Thymus (tissue), 14 donors: ENCODE measurements at places on chromosomes 5 and 9. TPM values are rescaled to one million over a fixed set of nuclear protein-coding genes. Genes with fewer than 3 reads are reported as not detected.

DNA sequence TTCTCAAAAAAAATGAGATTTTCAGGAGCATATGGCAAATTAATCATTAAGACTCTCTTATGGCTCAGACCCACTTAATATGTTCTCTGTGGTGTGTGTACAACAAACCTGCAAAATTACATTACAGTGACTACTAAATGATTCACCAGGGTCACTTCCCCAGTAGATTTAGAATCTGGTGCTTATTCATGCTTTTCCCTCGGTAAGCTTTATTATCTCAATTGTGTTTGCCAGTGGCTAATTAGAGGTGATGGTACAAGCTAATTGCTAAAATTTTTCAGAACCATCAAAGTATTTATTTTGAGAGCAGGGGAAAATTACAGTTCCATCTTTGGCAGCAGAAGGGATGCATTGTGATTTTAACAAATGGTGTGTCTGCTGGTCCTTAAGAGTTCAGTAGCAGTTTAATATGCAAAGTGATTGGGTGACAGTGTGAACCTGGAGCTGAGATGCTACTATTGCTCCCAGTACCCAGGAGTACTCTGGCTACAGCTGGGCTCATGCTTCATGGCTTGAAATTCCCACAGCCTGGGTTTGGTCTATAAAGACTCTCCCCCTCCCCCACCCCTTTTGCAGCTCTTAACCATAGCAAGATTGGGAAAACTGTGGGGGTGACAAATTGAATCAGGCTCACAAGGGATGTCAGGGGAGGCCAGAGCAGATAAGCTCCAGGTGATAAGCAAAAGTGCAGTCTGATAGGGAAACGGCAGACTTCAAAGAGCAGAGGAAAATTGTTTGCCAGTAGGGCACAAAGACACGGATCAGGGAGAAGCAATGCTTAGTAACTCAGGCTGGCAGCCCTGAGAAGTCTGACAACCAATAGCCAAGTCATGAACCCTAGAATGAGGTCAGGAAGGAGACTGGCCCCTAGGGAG is 92.8 kb upstream of the RAD23B start:
- no peaks in the 10 kb centered on the region for H3K4me1 ChIP-seq
- H3K4me3 ChIP-seq, result no peak overlapping the region
- H3K36me3 ChIP-seq, result no peaks in the 10 kb centered on the region

GRCh38 chr5:135481387-135481786 is 29.2 kb upstream of the TIFAB start:
- peaks cover 55% of the 10 kb centered on the region for H3K27me3 ChIP-seq
- no peak overlapping the region for H3K4me3 ChIP-seq
- no peaks in the 10 kb centered on the region for H3K36me3 ChIP-seq
- no peak for DNase-seq
- no peak overlapping the region for H3K27ac ChIP-seq
- H3K4me1 ChIP-seq, result no peaks in the 10 kb centered on the region

DNA sequence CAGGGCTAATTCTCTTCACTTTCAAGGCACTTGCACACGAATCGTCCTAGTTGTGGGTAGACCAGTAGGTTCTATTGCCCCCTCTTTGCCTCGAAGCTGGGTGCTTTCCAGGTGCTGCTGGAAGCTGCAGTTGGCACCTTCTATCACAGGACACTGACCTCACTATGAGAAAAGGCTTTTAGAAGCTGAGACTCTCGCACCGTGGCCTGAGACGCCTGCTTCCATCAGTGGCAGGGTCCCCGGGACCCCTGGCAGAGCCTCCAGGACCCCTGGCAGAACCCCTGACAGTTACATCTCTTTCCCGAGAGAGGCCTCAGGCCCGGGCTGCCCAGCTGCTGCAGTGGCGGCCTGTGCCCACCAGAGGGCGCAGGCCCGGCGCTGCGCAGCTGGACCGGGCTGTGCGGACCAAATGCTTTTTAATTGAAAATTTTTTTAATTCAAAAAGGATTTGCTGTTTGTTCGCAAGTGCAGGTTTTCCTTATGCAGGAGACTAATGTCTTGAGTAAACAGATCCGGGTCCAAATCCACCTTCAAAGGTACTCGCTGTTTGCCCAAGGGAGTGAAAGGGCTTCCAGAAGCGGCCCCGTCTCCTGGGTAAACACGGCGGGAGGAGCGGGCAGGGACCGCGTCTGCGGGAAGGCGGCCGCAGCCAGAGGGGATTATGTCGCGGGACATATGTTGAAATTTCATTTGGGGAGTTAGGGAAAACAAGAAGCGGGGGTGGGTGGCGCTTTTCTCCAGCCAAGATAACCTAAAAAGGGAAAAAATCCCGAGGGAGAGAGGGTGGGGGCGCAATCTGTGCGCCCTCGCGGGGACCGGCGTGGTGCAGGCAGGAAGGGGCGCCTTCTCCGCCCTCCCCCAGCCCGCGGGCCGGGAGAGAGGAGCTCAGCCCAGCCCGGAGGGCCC is 114.5 kb upstream of the LMX1B start:
- no peak for DNase-seq
- peak overlapping the region; percentile 7 for H3K4me3 ChIP-seq
- H3K4me1 ChIP-seq, result peaks cover 2% of the 10 kb centered on the region
- H3K36me3 ChIP-seq, result peaks cover 12% of the 10 kb centered on the region
- no peak overlapping the region for H3K27ac ChIP-seq

- H3K27me3 ChIP-seq, result no peaks in the 10 kb centered on the region
- H3K4me3 ChIP-seq, result no peak overlapping the region
- H3K4me1 ChIP-seq, result no peaks in the 10 kb centered on the region
- DNase-seq, result no peak
- no peak overlapping the region for H3K27ac ChIP-seq
Measured at GRCh38 chr5:121688781-121689180, 162.9 kb upstream of the FTMT start.

DNA sequence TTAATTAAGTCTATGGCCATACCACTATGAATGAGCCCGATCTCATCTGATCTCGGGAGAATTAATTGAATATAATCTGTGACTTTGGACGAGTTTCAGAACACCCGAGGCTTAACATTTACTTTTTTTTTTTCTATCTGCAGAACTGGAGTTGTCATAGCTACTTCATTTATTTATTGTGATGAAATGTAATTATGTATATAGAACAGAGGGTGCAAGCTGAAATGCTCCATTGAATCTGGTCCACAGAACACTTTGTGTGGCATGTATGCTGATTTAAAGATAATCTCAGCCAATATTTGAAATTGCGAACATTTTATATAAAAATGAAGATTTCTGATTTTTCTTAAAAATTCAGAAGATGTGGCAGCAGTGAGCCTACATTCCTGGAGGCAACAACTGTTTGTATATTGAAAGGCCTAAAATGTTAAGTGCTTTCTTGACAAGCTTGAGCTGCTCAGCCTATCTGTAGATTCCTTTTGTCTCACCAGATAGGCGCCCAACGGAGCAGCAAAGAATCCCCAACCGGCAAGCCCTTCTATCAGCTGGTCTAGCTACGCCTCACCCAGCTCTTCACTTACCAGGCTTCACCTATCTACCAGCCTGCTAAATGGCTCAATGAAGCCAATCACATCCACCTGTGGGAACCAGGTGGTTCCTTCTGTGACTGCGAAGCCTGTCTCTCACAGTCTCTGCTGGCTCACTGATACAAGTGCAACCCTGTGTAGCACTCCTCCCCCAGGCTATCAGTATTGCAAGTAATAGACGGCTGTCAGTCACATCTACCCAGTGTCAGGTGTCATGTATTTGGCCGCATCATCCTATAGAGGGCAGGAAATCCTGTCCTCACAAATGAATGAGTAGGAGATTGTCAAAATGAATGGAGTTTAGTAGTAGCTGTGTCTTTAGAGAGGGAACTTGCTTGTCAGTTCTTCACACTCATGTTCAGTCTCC is 170.6 kb upstream of the MRPS30 start:
- no peak overlapping the region for H3K4me3 ChIP-seq
- no peaks in the 10 kb centered on the region for H3K36me3 ChIP-seq
- H3K27ac ChIP-seq, result no peak overlapping the region
- DNase-seq, result no peak

GRCh38 chr5:122385808-122386207 is 73.8 kb downstream of the SNCAIP start:
- DNase-seq, result no peak
- no peaks in the 10 kb centered on the region for H3K36me3 ChIP-seq
- no peak overlapping the region for H3K4me3 ChIP-seq
- H3K4me1 ChIP-seq, result no peaks in the 10 kb centered on the region

- no peak overlapping the region for H3K4me3 ChIP-seq
- peaks cover 42% of the 10 kb centered on the region for H3K36me3 ChIP-seq
- DNase-seq, result no peak
- H3K27ac ChIP-seq, result no peak overlapping the region
Measured at GRCh38 chr5:180575571-180575970, 15.7 kb downstream of the SCGB3A1 start.

- H3K4me1 ChIP-seq, result no peaks in the 10 kb centered on the region
- H3K36me3 ChIP-seq, result no peaks in the 10 kb centered on the region
- H3K27me3 ChIP-seq, result no peaks in the 10 kb centered on the region
- no peak for DNase-seq
- H3K4me3 ChIP-seq, result no peak overlapping the region
Measured at GRCh38 chr5:158910782-158911692, 188.7 kb downstream of the EBF1 start.

DNA sequence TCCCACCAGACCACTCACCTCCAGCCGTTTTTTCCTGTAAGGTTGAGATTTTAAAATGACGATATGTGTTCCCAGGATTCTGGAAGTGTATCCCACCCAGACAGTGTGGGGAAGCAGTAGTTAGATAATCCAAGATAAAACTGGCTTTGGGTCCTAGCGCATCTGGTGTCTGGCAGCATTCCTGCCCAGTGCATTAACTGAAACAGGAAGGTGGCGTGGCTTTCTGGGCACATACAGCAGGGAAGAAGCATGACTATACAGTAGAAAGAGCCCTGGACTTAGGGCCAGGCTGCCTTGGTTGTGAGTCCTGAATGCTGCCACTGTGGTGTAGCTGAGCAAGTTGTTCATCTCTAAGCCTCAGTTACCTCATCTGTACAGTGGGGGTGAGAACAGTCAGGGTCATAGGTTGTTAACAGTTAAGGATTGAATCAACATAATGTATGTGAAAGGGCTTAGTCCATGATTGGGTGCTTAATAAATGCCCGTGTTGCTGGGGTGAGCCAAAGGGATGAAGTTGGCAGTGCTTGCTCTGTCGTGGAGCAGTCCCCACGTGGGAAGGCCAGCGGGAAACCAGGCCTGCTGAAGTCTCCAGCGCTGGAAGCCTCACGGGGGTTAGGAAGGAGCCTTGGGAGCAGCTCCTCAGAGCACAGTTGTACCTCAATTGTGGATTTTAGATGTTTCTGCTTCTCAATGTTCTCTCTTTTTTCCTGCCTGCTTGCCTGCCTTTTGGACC is 18.0 kb downstream of the CLTA start:
- no peak overlapping the region for H3K4me3 ChIP-seq
- DNase-seq, result no peak
- no peaks in the 10 kb centered on the region for H3K27me3 ChIP-seq
- H3K4me1 ChIP-seq, result no peaks in the 10 kb centered on the region

- H3K4me1 ChIP-seq, result no peaks in the 10 kb centered on the region
- H3K27me3 ChIP-seq, result no peaks in the 10 kb centered on the region
- no peak for DNase-seq
Measured at GRCh38 chr9:11149065-11149464, 536.3 kb upstream of the PTPRD start.

DNA sequence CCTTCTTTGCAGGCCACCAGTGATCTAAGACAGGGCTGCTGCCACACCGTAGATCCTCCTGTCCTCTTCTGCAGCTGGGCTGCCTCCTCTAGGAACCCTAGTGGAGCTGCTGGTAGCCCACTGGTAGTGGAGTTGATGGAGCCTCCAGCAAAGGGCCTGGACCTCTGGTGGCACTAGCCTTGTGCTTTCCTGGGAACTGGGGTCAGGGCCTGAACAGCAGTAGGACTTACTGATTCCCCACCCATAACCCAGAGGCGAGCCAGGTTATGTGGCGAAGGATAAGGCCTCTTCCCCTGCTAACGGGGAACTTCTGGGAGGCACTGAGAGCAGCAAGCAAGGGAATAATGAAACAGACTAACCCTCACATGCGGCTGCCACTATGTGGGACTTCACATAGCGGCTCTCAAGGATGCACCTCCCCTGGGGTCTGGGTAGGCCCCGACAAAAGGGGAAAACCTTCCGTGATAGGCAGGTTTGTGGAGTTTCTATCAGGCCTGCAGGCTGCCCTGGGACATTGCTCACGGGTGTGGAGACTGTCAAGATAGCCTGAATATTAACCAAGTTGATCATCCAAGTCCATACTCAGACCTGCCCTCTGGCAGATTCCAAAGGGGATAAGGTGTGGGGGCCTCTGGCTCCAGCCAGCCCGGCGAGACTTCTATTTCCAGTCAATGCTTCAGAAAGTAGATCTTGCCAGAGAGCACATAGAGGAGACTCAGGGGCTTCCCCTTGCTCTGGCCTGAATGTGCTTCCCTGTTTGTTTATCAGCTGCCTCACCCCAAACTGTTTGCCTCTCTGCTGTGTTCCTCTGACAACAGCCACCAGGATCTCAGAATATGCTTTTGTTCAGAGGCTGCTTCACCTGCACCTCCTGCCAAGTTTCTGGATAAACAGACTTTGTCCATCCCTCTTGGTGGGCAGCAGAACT is 7.4 kb downstream of the SLC22A4 start:
- no peak overlapping the region for H3K27ac ChIP-seq
- no peaks in the 10 kb centered on the region for H3K4me1 ChIP-seq
- no peak for DNase-seq
- no peak overlapping the region for H3K4me3 ChIP-seq
- H3K36me3 ChIP-seq, result no peaks in the 10 kb centered on the region
- peaks cover 14% of the 10 kb centered on the region for H3K27me3 ChIP-seq

DNA sequence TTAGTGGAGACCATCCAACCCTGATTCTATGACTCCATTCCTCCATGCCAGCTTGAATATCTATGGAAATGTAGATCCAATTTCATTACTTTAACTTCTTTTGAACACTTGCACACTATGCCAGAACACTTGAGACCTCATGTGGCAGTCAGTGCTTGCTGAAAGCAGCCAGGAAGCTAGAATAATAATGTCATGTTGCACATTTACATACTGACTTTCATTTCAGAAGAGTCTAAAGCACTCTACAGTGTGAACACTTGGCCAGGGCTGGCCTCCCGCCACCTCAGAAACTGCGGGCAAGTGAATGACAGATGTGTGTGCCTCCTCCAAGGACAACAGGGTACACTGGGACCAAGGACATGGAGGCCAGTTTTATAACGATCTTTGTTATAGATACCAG is 97.3 kb downstream of the SLF1 start:
- H3K27me3 ChIP-seq, result no peaks in the 10 kb centered on the region
- H3K4me3 ChIP-seq, result no peak overlapping the region
- no peaks in the 10 kb centered on the region for H3K4me1 ChIP-seq
- H3K36me3 ChIP-seq, result no peaks in the 10 kb centered on the region

GRCh38 chr5:95087816-95088317 is 197.0 kb downstream of the MCTP1 start:
- no peaks in the 10 kb centered on the region for H3K27me3 ChIP-seq
- DNase-seq, result no peak
- no peaks in the 10 kb centered on the region for H3K36me3 ChIP-seq
- no peak overlapping the region for H3K4me3 ChIP-seq
- no peak overlapping the region for H3K27ac ChIP-seq

The WDR38 gene
- 0.30 TPM for polyA plus RNA-seq

The SV2C gene
- 0.27 TPM for polyA plus RNA-seq

The PCDHA3 gene
- 0.07 TPM for polyA plus RNA-seq

The GMCL2 gene
- polyA plus RNA-seq, result under 0.01 TPM

The FOXD4 gene
- 0.82 TPM for polyA plus RNA-seq

The AQP7 gene
- polyA plus RNA-seq, result 1.3 TPM

The IL3 gene
- polyA plus RNA-seq, result 0.34 TPM

The SPATA31C1 gene
- polyA plus RNA-seq, result not detected

The TEX10 gene
- 13.6 TPM for polyA plus RNA-seq
